ENCODE measurements at places on chromosomes 3 and 15. TPM values are rescaled to one million over a fixed set of nuclear protein-coding genes. Genes with fewer than 3 reads are reported as not detected.

DNA sequence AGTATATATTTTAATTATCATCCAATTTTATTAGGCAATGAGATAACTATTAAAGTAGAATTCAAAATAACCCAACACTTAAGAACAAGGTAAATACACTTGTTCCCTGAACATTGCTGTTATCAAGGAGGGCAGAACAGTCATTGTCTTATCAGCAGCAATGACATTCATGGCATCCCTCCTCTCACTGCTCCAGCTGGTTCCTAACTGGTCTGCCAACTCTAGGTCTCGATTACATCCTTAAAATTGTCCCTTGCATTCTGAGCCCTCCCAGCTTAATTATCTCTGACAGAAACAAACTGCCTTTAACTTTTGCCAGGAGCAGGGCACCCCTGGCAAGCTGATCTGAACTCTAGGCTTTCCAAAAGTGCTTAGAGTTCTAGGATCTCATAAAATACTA, 14.0 kb upstream of the DYNC1LI1 start:
- ATAC-seq, result no peak

DNA sequence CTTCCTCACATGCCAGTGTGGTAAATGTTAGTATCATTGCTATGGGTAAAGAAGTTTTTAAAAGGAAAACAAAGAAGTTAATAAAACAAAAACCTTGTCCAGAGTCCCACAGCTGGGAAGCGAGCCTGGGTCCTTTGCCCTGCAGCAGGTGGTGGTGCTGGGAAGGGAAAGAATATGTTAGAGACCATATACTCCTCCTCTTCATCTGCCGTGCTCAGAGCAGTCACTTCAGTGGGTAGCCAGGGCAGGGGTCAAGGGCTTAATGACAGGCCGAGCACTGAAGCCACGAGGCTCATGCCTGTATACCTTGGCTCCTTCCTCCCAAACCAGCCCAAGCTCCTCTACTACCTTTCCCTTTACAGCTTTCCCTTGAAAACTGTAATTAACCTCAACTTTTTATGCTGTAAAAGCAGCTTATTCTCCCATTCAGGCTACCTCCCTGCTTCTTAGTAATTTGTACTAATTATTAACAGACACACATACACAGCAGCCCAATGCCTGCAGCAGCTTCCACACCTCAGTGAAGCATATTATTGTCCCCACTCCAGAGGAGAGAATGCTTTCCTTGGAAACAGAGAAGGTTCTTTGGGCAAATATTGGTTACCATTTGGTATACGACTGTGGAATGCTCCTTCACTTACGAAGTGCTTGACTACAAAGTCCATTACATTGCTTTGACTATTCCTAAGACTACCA, 362.1 kb downstream of the EPHB1 start:
- no peak for ATAC-seq

GRCh38 chr15:71082803-71083202, 32.5 kb upstream of the THSD4 start:
- no peak for ATAC-seq

C3orf70 gene
- 21.0 TPM for total RNA-seq

GRCh38 chr15:45573961-45574629, 13.1 kb upstream of the BLOC1S6 start:
- no peak for ATAC-seq

- ATAC-seq, result no peak
Measured at GRCh38 chr3:113374078-113374477, 67.2 kb downstream of the CFAP44 start.

DNA sequence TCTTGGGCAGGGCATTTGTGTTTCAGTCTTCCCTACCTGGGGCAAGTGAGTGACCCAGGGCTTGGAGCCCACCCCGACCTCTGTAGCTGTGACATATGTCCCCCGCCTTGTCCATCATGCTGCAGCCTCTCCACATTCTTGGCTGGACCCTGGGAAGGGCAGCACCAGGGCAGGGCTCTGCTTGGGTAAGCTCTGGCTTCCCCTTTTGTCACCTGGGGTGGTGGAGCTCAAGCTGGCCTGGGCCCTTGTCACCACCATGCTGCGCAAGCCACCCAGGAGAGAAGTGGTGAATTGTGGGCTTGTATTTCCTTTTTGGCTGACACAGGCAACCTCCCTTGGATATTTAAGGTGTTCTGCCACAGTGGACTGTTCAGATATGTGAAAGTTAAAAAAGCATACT, 29.3 kb downstream of the SPSB4 start:
- ATAC-seq, result no peak

DNA sequence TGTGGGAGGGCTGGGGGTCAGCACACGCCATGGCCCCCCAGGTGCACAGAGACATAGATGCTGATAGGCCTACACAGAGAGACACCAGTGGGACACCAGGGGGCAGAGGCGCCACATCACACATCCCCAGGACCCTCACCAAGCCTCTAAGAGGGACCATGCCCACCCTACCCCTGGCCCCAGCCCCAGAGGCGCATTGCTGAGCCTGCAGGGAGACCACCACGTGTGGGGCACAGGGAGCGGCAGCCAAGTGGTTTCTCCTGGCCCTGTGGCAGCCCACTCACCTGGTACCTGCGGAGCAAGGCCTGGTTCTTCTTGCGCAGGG, 1.2 kb downstream of the CCDC9B start:
- no peak for ATAC-seq

NDN gene
- total RNA-seq, result 85.8 TPM

DNA sequence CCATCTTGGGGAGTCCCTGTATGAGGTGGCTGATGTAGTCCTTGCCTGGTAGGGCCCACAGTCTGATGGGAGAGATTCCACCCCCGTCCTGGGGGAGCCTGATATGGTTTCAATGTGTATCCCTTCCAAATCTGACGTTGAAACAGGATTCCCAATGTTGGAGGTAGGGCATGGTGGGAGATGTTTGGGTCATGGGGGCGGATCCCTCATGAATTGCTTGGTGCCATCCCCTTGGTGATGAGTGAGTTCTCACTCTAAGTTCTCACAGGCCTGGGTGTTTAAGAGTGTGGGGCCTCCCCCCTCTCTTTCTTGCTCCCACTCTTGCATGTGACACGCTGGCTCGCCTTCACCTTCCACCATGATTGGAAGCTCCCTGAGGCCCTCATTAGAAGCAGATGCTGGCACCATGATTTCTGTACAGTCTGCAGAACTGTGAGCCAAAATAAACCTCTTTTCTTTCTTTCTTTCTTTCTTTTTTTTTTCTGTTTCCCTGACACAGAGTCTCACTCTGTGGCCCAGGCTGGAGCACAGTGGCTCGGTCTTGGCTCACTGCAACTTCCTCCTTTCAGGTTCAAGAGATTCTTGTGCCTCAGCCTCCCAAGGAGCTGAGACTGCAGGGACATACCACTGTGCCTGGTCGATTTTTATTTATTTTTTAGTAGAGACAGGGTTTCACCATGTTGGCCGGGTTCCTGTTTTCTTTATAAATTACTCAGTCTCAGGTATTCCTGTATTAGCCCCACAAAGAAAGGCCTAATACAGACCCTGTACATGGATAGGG, 28.6 kb downstream of the ITGA11 start:
- no peak for ATAC-seq

- ATAC-seq, result no peak
Measured at GRCh38 chr3:162366166-162366766, 869.7 kb downstream of the OTOL1 start.

SRGAP3 gene
- total RNA-seq, result 2.0 TPM

DNA sequence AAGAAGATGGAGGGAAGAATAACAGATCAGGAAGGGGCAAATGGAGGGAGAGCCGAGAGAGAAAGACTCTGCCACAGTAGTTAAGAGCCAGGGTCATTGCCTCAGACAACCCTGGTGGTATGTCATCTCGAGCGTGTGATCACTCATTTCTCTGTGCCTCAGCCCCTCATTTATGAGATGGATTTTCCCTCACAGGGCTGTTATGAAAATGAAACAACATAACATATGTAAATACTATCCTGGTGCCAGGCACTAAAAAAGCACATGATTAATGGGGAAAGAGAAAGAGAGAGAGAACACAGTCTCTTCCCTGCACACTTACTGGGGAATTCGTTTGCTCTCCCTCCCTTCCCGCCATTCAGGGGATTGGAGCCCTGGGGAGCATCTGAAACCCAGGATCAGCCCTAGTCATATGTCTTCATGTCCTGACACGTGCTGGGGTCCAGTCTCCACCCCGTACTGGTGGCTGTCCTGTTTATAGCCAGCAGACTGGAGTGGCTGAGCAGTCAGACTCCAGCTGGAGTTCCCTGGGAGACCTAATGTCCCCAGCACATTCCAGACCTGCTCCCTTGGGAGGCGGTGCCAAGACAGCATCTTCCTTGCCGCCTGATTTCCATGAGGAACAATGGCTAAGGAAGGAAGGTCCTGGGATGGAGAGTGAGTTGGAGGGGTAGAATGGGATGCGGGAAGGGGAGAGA, 14.7 kb upstream of the AMOTL2 start:
- no peak for ATAC-seq

Measured in gastroesophageal sphincter (tissue), 4 donors.